ENCODE measurements at places on chromosomes 6 and 20.

GRCh38 chr6:44498436-44498835, 110.9 kb downstream of the CDC5L start:
- no peak for DNase-seq

GRCh38 chr6:28893172-28893799, 30.5 kb downstream of the TRIM27 start:
- no peak for DNase-seq

- DNase-seq, result no peak
These were observed 48.8 kb downstream of the NT5E start for GRCh38 chr6:85498596-85499258.

- DNase-seq, result peak; percentile 31
These were observed at the start of gene ADAM33 for GRCh38 chr20:3681931-3682781. Gene ADAM33 (minus strand): TSS chr20:3682010. CDS start chr20:3682004, 6 bp downstream.
